CD4-positive, alpha-beta T cell treated with Interferon alpha-2 for 1 hour (primary cell): ENCODE measurements at places on chromosomes 6 and 20.

DNA sequence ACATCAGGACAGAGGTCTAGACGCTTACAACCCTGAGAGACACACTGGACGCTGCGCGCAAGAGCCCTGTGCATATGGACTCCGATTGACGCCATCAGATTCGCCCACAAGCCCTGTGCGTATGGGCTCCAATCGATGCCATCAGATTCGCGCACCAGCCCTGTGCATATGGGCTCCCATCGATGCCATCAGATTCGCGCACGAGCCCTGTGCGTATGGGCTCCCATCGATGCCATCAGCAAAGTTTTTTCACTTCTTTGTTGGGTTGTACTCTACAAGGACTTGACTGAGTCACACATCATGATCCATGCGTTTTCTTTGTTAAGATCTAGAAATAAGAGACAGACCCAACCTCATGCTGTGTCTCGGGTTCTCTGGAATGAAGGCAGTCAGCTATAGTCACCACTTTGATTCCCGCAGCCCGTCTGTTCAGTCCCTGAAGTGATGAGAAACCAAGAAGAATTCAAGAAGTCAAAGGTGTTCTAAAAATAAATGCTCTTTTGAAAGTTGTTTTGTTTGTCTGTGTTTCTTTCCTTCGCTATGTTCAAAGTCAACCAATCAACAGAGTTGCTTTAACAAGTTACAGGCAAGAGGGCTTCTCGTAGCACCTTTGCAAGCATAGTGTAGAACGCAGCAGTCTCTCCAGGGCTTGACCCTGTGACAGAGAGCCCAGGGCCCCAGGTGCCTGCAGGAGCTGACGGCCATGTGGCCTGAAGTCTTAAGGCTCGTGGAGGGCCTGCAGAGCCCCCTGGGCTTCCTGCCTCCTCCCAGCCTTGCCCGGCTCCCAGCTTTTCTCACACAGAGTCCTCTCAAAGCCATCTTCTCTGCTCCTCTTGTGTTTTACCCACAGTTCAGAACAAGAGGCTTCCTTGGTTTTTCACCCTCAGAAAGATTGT lies 7.9 kb downstream of the RPS6KA2 start:
- DNase-seq, result no peak

DNA sequence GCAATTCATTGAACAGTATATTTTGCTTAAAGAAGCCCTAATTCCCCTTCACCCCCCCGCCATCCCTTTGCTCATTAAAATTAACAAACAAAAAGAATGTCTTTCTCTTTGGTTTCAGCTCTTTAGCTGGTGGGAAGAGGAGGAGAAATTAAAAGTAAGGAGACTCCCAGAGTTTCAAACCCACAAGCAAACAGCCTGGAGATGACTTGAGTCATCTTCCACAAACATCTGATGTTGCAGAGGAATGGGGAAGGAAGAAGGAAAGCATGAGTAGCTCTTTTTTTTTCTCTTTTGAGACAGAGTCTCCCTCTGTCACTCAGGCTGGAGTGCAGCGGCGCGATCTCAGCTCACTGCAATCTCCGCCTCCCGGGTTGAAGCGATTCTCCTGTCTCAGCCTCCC lies 189.6 kb downstream of the ADAT2 start:
- DNase-seq, result no peak

GRCh38 chr20:44433751-44434538 lies 41.7 kb upstream of the TTPAL start:
- DNase-seq, result no peak

- peak; percentile 67 for DNase-seq
Observed at GRCh38 chr6:157273756-157274470, 49.4 kb downstream of the TMEM242 start.

GRCh38 chr6:131979515-131980337 lies 28.6 kb upstream of the CCN2 start:
- DNase-seq, result no peak

DNA sequence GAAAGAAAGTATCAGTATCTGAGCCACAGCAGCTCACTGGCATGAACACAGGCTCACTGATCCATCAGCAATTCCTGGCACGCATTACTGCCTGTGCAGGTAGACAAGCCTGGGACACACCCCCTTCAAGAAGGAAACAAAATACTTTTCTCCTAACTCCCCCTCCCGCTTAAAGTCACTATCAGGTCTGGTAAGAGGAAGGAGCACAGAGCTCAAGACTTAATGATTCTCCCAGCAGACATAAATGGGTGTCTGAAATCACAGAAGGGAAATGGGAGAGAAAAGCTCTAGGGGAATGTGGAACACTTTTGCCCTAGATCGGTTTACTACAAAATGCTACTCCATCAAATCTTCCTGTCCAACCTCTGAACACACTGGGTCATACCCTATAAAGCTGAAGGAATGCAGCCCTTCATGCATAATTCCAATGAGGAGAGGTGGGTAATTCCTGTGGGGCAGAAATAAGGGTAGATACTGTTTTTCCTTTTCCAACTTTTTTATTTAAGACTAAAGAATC lies at the start of gene ADGRF1:
Gene ADGRF1 (minus strand): TSS at position 58 of the 517 bp plus-strand sequence. CDS start 13,271 bp downstream, outside the sequence.
- no peak for DNase-seq

DNA sequence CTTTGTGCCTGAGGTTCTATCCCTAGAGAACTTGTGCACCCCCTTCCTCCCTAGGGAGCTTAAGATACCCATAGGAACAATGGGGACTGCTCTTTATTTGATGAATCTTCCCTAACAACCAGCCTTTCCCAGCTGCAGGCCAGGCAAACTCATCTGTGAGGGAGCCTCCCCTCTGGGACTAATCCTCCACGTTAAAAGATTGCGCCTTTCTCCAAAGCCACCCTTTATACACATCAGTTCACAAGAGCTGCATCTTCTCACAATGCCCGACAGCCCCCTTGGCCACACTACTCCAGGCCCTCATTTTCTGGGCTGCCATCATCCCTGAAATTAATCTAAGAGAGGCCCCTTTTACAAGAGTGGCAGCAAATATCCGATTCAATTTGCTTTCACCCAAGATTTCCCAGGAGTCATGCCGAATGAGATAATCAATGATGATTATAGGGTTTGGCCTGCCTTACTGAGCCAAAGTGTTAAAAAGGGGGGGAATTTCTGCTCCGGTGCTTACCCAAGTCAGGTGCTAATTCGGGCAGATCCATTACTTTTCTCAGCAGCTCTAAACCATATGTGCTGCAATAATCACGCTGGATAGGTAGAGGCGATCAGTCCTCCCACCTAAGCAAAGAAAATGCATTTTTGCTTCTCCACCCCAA lies 336.5 kb downstream of the KIF16B start:
- no peak for DNase-seq

GRCh38 chr6:27777614-27778355 lies 134.4 kb downstream of the OR2B2 start:
- DNase-seq, result peak; percentile 31

DNA sequence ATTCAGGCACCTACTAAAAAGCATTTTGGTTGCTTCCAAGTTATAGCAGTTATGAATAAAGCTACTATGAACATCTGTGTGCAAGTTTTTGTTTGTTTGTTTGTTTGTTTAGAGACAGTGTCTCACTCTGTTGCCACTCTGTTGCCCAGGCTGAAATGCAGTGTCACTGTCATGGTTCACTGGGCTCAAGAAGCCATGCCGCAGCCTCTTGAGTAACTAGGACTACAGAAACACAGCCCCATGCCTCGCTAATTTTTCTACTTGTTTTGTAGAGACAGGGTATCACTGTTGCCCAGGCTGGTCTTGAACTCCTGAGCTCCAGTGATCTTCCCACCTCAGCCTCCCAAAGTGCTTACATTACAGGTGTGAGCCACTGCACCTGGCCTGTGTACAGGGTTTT lies 795.9 kb downstream of the EPHA7 start:
- DNase-seq, result no peak

DNA sequence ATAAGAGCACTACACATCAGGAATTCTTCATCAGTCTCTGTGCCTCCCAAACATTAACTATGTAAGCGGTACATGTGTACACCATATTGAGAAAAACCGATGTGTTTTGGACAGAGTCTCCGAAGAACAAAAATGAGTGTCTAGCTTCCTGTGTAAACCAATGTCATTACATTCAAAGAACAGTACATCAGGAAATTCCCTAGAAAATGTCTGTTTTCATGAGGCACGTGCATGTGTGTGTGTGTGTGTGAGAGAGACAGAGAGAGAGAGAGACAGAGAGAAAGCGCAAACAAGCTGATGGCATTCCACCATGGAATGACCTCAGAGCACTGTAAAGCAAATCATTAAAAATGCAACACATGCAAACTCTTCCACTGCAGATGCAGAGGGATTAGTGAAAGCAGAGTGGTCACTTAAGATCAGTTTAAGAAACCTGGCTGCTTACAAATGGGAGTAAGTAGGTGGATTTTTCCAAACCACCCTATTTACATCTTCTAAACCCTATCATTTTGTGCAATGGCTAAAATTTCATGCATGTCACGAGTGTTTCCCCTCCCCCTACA lies 133.9 kb downstream of the HIVEP2 start:
- peak; percentile 48 for DNase-seq

GRCh38 chr6:15308435-15309213 lies 62.8 kb downstream of the JARID2 start:
- no peak for DNase-seq

GRCh38 chr6:38355519-38355918 lies 284.2 kb downstream of the BTBD9 start:
- DNase-seq, result no peak

- no peak for DNase-seq
Observed at GRCh38 chr20:24046888-24047287, 58.3 kb upstream of the GGTLC1 start.

GRCh38 chr6:111796310-111796918 lies 76.8 kb downstream of the FYN start:
- no peak for DNase-seq

- no peak for DNase-seq
Observed at GRCh38 chr6:47079638-47080037, 37.5 kb upstream of the ADGRF1 start.

DNA sequence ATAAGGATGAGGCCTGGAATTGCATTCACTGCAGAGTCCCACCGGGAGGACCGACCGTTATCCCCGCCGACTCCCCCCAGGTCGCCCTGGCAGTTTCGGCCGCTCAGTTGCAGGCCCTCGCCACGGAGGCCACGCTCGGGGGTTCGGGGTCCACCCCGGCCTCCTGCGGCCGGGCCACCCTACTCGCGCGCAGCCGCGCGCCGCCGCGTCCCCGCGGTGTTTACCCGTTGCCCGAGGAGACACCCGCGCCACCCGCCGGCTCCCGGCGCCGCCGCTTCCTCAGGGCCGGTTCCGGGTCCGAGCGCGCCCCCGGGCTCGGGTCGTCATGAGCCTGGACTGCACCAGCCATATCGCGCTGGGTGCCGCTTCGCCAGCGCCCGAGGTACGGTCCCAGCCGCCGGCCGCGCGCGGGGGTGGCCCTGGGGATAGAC lies at the start of gene CCDC170:
Gene CCDC170 (plus strand): TSS at position 214 of the 431 bp plus-strand sequence. CDS start 112 bp downstream, at position 326.
- DNase-seq, result peak; percentile 5

DNA sequence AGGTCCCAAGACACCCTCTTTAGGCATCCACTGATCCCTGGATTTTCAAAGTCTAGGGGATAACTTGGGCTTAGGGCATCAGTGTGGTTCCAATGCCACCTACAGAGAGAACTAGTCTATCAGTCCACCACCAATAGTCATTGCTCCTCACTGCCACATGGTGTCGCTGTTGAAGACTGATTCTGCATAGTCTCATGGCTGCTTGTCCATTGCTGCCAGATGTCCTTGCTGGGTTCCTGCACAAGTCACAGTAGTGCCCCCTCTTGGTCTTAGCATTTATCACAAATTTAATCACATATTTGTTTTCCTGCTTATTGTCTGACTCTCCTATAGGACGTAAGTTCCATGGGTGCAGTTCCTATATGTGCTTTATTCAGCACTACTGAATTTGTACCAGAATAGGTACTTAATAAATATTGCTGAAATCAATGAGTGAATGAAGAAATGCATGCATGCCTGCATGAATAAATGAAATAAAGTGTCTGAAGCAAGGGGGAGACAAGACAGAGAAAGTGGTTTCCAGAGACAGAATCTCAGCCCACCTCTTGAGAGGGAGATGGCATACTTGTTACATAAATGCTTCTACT lies 45.9 kb upstream of the RALY start:
- DNase-seq, result peak; percentile 26

GRCh38 chr6:76264468-76264867 lies 192.0 kb upstream of the IMPG1 start:
- no peak for DNase-seq

DNA sequence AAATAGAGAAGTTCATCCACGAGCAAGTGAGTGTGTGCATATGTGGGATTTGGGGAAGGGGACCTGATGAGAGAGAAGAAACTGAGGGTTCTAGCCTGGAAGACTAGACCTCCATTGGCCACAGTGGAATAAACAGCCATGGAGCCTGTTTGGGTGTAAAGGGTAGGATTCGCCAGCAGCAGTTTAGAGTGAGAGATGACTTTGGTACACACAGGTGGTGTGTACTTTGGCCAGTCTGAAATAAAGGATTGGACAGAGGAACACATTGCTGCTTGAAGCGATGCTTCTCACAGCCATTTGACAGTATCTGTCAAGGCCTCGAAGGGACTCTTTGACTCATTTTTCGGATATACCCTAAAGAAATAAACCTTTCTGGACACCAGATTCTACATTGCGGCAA lies 29.2 kb downstream of the PLEKHG1 start:
- no peak for DNase-seq

GRCh38 chr20:58614984-58615760 lies 35.9 kb upstream of the STX16 start:
- no peak for DNase-seq

DNA sequence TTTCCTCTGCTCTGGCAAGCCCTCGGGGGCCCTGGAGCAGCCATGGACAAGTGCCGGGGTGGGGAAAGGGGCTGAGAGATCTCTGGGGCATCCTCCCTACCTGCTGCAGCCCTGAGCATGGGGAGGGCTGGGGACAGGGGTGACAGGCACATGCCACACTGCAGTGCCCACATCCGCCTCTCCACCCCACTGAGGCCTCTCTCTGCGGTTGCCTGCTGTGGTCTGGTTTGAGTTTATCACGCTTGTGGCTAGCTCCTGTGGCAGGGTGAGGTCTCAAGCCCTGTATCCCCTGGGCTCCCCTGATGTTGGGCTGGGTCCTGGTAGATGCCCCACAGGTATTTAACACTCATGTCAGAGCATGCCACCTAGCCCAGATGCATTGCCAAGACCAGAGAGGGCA lies 52.9 kb upstream of the MLN start:
- peak; percentile 81 for DNase-seq

DNA sequence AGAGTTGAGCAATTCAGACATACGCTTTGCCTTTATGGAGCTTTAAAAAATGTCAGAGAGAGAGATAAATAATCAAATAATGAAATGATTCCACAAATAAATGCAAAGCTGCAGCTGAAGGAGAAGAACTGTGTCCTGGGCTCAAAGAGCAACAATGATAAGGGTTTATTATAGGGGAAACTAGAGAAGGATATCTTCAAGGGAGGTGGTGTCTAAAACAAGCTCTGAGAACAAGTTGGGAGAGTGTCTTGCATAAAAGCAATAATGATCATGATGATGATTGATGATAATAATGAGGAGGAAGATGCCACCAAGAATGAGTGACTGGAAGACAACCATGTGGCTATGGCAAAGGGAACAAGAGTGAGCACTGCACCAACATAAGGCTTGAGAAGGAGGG lies 164.3 kb downstream of the KIF16B start:
- DNase-seq, result no peak

GRCh38 chr6:148405894-148406293 lies 63.3 kb downstream of the SASH1 start:
- no peak for DNase-seq

- DNase-seq, result no peak
Observed at GRCh38 chr20:43658723-43659419, 8.0 kb upstream of the MYBL2 start.
